Heart left ventricle (tissue), 16 donors: ENCODE measurements at places on chromosomes 6 and 20. TPM values are rescaled to one million over a fixed set of nuclear protein-coding genes. Genes with fewer than 3 reads are reported as not detected.

- DNase-seq, result no peak
Observed at GRCh38 chr6:64104051-64104450, 468.4 kb downstream of the PHF3 start.

GRCh38 chr6:5462856-5463255 is 201.5 kb downstream of the FARS2 start:
- no peak for DNase-seq

- DNase-seq, result no peak
Observed at GRCh38 chr6:25125736-25126135, 153.4 kb upstream of the CARMIL1 start.

DNA sequence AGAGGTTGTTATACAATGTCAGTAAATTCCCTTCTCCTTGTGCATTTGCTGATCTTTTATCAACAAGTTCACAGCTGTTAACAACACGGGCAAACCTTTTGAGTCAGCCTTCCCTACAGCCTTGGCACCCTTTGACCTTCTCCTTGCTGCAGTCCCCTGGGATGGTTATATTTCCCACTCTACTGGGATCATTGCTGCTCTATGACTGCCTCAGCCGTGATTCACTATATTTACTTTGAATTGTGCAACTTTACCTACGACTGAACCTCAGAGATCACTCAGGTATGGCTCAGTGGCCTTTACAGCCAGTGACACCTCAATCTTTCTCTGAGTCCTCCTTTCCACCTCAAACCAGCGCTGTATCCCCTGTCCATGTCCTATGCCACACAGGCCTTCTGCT is 1293.3 kb downstream of the EPHA7 start:
- DNase-seq, result no peak

The PRSS16 gene
- polyA plus RNA-seq, result not detected

The CFAP206 gene
- 0.19 TPM for polyA plus RNA-seq

The STMND1 gene
- polyA plus RNA-seq, result not detected

The MAPK14 gene
- 7.0 TPM for polyA plus RNA-seq

The TAAR9 gene
- polyA plus RNA-seq, result not detected
